ENCODE measurements at places on chromosomes 5 and 9.
A peak's percentile ranks its signal among the peaks of the same experiment; 100 is the strongest.

- peak; percentile 64 for DNase-seq
Measured at GRCh38 chr9:100595391-100596199, 17.7 kb downstream of the CAVIN4 start.

DNA sequence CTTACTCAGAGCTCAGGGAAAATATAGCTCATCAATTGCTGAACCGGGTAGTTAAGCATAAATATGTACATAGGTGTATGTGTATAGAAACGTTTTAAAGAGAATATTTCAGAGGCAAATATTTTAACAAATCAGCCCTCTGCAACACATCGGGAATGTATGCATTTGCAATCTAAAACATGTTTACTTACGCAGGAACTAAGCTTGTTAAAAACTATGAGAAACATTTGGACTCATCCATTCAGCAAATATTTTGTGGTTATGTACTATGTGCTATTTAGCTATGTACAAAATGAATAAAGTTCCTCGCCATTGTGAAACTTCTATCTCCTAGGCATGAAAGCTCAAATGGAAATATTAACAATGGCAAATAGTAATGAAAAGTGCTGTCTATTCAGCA is 469.9 kb downstream of the ARHGEF28 start:
- DNase-seq: no peak

DNA sequence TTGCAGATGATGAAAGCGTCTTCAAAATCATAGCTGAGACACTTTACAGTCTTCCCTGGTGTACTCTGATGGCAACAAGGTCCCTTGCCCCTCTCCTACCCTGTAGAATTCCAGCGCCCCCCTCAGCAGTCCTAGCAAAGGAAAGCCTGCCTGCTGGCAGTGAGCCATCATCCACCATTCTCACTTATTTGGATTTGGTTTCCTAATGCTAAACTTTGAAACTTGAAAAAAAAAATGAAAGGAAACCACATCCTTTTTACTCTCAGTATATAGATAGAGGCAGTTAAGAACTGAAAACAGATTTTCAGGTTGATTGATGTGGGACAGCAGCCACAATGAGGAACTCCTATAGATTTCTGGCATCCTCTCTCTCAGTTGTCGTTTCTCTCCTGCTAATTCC is at the start of gene GZMA:
Gene GZMA, plus strand, starts transcription at position 299 of the 400 bp plus-strand sequence. Its CDS starts 37 bp downstream, at position 336.
- no peak for DNase-seq

GRCh38 chr9:90921104-90921503 is 119.5 kb downstream of the SYK start:
- DNase-seq: no peak

DNA sequence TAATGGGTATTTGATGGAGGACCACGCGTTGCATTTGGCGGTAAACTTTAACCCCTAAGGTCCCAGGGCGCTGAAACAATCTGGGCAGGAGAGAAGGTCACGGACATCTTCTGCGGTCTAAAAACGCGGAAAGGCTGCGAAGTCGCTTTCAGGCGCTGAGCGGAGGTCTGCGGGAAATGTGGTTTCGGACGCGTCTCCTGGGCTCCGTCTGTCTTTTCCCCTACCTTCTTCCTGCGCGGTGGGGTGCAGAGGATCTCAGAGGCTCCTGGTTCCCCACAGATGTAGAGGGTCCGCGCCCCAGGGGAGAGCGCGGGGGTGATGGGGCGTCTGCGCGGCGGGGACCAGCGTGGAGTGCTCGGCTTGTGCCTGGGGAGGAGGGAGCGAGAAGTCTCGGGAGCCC is 58.4 kb downstream of the ZNF510 start:
- no peak for DNase-seq

DNA sequence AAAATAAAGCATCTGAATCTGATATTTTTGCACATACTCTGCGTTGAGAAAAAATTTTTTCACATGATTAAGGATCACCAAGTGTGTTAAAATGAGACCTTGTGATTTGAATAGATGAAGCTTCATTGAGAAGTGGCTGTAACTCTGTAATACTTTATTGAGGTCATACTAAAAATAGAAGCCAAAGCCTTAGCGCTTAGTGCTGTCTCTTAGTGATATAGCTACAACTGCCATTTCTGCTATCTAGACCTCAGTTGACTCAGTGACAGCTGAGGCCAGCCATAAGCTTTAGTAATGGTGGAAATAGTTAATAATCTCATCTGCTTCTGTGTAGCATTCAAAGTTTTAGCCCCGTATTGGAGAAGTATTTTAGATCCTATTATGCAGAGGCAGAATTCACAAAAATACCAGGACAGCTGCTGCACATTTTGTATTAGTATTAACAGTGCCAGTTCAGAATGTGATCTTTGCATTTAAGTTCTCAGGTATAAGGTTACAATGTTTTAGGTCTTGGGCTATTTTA is 107.4 kb upstream of the SGCD start:
- DNase-seq: no peak

GRCh38 chr5:30874241-30875034 is 319.0 kb upstream of the CDH6 start:
- no peak for DNase-seq

- no peak for DNase-seq
Measured at GRCh38 chr9:22682536-22682935, 235.9 kb downstream of the DMRTA1 start.

DNA sequence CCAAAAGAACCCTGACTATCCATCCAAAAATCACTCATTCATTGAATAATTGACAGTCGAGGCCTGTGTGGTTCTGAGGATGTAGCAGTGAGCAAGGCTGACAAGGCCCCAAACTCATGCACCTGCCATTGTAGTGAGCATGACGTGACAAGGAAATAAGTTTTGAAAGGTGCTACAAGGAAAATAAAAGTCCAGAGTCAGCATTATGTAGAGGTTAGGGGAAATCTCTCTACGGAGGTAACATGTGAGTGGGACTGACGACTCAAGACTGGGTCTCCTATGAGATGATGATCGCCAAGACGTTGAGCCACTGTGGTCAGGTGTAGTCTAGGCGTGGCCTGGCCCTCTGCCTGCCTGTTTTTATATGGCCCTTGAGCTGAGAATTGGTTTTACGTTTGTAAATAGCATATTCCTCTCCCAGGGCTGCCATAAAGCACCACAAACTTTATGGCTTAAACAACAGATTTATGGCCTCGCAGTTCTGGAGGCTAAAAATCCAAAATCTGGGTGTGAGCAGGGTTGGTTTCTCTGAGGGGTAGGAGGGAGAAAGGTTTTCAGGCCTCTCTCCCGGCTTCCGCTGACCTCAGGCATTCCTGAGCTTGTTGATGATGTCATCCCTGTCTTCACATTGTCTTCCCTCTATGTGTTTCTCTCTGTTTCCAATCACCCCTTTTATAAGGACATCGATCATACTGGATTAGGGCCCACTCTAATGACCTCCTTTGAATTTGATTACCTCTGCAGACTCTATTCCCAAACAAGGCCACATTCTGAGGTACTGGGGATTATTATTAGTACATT is 206.4 kb upstream of the EGFLAM start:
- DNase-seq: no peak
